ENCODE measurements at places on chromosomes 3 and 15.

DNA sequence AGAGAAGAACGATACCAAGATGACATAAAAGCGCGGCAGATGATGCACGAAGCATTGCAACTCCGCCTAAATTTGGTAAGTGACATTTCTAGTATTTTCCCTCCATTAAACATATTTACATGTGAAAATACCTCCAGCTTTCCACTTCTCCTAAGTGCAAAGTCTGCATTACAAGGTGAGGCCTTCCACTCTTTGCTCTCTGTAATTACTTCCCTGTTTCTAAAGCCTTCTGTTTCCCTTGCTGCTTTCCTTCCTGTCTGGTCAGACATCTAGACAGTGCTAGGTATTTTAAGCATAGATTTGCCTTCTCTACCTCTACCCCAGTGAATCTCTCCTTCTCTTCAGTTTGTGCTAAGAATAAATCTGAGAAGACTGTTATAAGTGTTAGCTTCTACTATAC, 1.9 kb downstream of the P2RY12 start:
- no peak for DNase-seq

GRCh38 chr3:178320456-178321351, 215.5 kb upstream of the KCNMB2 start:
- DNase-seq = no peak

DNA sequence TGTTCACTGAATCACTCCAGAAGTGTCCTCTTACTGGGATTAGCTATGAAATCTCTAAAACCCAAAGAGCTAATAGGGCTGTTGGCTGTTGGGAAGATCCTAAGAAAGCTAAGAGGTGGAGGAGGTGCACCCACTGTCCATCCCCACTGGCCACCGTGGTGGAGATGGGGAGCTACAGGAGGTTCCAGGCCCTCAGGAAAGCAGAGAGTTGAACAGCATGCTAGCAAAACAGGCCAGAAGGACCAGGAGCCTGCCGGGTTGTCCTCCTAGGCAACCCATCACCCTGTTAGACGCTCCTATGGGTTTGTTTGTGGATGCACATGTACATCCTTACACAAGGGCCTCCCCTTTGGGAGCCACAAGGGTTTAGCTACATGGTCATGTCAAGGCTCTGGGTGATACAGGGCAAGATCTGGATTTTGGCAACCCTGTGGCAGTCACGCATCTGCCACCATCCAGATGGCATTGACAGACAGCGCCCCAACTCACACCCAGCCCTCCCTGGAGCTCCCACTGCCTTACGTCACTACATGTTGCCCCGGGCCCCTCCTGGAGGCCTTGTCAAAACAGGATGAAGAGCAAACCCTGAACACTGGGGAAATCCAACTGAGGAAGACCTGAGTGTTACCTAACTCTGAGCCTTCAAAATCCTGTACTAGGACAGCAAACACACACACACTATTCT, 208.1 kb downstream of the SLCO3A1 start:
- no peak for DNase-seq

DNA sequence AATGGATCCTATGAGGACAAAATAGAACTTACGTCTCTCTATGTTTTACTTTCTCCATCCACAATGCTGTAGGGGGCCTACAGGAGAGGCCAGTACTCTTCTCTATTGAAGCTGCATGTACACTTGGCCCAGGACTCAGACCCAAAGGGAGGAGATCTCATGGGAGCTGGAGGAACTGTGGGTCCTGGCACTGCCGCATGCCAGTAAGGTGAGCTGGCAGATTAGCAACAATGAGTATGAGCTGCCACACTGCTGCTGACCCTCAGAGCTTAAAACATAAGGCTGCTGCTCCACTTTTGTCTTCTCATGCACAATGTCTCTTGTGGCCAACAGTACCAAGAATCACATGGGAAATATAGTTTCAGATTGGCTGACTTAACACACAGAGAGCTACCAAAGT, 57.8 kb upstream of the TBC1D5 start:
- no peak for DNase-seq

DNA sequence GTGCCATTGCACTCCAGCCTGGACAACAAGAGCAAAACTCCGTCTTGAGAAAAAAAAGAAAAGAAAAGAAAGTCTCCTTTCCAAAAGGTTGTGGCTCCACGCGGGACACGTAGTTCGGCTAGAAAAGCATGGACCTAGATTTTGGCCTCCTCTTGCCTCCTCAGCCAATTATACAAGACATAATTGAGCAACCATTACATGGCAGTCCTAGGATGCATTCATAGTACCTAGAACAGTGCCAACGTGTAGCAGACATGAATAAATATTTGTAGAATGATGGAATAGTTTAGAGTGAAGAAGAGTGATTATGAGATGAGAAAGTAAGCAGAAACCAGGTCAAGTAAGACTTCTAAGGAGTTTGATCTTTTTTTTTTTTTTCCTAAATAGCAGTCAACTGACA, 112.5 kb downstream of the ZNF609 start:
- no peak for DNase-seq
